Mesothelial cell of epicardium (in vitro differentiated cells): ENCODE measurements at places on chromosomes 16 and 17. TPM values are rescaled to one million over a fixed set of nuclear protein-coding genes. Genes with fewer than 3 reads are reported as not detected.

GP2 gene
- not detected in 3 replicates for total RNA-seq

TMEM114 gene
- not detected in 3 replicates for total RNA-seq

QRICH2 gene
- 7.2 to 8.6 TPM (median 7.7 TPM) in 3 replicates for total RNA-seq

OR1F1 gene
- not detected in 3 replicates for total RNA-seq

CACNG3 gene
- total RNA-seq, result 0.09 TPM in 1 of 3 replicates, not detected in the others

TBC1D3E gene
- total RNA-seq, result not detected in 3 replicates

SBK1 gene
- 50.1 to 51.9 TPM (median 51.4 TPM) in 3 replicates for total RNA-seq
